ENCODE measurements at places on chromosomes 11 and 22.
A peak's percentile ranks its signal among the peaks of the same experiment; 100 is the strongest.

DNA sequence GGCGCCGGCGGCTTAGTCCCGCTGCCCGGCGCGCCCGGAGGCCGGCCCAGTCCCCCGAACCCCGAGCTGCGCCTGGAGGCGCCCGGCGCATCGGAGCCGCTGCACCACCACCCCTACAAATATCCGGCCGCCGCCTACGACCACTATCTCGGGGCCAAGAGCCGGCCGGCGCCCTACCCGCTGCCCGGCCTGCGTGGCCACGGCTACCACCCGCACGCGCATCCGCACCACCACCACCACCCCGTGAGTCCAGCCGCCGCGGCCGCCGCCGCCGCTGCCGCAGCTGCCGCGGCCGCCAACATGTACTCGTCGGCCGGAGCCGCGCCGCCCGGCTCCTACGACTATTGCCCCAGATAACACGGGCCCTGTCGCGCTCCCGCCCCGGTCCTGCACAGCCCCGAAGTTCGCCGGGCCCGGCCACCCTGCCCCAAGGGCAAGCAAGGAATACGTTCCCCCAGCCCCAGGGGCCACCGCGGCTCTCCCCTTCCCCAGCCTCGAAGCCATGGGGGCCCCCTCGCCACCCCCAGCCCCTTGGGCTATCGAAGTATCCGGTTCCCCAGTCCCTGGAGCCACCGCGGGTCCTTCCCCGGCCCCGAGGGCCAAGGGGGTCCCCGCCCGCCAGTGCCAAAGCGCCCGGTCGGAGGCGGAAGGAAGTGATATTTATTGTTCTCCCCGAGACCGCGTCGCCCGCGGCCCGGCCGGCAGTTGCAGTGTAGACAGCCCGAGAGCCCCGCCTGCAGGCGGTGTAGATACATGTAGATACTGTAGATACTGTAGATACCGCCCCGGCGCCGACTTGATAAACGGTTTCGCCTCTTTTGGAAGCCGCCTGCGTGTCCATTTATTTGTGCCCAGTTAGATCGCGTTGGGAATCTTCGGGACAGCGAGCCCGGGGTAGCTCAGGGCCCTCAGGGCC lies 6.2 kb downstream of the TBX1 start:
- DNase-seq: peak; percentile 21

GRCh38 chr11:118488480-118489109 lies 38.7 kb upstream of the TTC36 start:
- peak; percentile 57 for DNase-seq

GRCh38 chr11:12540913-12541582 lies 133.2 kb upstream of the TEAD1 start:
- DNase-seq: no peak

DNA sequence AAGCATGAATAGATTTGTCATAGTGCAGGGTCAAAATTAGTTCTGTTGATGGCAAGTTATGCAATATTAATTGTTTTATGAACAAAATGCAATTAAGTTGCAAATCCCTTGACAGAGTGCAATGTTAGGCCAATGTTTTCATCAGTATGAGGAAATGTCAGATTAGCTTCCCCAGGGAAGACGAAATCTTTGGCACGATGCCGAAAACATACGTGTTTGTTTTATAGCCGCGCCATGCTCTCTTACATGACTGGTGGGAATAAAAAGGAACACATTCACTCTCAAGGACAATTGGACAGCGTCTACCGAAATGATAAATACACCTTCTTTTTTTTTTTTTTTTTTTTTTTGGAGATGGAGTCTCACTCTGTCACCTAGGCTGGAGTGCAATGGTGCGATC lies 27.0 kb downstream of the MFNG start:
- DNase-seq: no peak

DNA sequence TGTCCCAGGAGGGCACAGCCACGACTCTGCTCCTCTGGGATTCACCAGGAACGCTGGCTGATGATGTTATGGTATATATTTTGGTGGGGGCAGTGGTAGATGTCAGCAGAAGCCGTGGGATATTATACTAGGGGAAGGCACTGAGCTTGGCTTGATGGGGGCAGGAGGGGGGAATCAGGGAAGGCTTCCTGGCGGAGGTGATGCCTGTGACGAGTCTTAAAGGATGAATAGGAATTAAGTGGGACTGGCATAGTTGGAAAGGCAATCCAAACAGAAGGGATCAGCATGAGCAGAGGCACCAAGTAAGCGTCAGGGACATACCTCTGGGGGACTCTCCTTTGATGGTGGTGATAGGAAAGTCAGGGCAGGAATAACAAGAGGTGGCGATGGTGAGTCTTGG lies 47.6 kb downstream of the TP53I11 start:
- DNase-seq: no peak

GRCh38 chr11:134944986-134945385 lies 532.9 kb upstream of the B3GAT1 start:
- DNase-seq: no peak

- no peak for DNase-seq
Observed at GRCh38 chr22:48076008-48076407, 1313.6 kb downstream of the TBC1D22A start.

DNA sequence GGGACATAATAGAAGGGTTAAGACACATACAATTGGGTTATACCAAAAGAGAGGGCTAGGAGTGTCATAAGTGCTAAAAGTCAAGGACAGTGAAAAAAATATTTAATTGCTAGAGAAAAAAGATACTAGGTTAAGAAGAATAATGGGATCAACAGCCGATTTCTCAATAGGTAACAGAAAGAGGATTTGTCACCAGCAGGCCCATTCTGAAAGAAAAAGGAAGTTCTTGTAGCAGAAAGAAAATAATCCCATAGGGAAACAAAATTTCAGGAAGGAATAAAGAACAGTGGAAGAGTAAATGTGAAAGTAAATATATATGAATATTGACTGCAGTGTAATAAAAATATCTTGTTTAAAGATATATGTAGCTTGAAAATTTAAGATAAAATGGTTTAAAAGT lies 43.3 kb upstream of the ADORA2A start:
- DNase-seq: no peak

DNA sequence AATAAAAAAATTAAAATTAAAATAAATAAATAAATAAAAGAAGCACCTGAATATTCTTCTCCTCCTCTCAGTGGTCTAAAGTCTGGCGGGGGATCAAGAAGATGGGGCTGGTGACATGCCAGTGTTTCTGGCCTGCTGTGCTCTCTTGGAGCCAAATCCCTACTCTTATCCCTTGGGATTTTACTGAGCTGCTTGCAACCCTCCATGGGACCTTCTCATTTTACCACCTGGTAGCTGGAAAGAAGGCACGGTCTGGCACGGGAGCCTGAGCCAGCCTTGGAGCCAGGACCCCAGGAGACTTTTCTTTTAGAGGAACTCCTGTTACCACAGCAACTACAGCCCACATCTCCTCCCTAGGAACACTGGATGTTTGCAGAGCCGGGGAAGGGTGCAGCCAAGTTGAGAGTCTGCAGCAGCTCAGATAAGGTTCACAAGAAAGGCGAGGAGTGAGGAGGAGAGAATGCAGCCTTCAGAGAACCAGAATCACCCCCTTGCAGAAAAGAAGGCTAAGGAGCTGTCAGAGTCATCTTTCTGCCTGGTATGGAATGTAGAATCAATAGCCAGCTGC lies 21.4 kb downstream of the CD6 start:
- DNase-seq: no peak

DNA sequence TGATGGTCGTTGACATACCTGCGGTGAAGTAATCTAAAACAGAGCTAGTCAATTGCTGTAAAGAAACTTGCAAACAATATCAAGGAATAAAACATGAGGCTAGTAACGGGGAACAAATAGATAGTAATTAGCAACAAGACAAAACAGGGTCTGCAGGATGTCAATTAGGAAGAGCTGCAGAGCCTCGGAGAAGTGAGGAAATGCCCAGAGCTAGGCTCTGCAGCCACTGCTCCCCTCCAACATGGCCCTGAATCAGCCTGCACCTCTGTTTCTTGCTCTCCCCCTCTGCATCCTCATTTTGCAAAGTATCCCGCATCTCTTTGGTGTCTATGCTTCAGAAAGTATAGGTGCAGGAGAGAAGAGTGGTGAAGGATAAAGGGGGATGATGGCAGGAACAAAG lies 507.4 kb upstream of the FAT3 start:
- no peak for DNase-seq

- DNase-seq: no peak
Observed at GRCh38 chr22:23692598-23693291, 1.9 kb downstream of the RGL4 start.

GRCh38 chr11:131092469-131092868 lies 176.2 kb upstream of the SNX19 start:
- no peak for DNase-seq

DNA sequence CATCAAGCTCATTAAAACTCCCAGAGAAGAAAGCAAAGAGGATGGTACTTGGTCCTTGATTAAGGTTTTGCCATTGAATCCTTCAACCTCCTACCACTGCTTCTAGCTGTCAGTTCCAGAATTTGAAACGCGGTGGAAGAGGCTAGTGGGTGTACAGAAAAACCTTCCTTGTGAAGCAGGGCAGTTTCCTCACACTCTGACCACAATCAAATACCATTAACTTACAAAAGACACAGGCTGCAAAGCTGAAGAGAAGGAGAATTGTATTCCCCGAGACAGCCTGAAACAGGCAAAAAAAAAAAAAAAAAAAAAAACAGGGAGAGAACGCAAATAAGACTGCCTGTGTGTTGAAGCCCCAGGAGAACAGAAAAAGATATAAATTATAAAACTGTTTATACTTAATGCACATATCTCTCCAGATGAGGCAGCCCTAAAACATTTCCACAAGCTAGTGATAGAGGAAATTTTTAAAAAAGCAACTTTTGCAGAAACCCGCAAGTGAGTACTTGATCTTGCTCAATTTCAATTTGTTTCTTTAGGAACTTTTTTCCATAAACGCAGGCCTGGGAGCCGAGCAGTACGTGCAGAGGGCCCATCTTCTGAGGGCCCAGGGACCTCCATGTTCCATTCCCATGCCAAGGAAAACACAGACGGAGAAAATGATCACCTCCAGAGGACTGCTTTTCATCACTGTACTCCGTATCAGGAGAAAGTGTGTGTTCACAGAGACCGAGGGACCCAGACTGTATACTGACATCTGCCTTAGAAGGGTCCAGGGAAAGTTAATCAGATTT lies 218.7 kb upstream of the BLID start:
- no peak for DNase-seq

- DNase-seq: no peak
Observed at GRCh38 chr11:35932681-35933319, 11.1 kb upstream of the LDLRAD3 start.

GRCh38 chr11:88535916-88536547 lies 198.5 kb upstream of the CTSC start:
- no peak for DNase-seq

GRCh38 chr11:76234416-76235232 lies 28.3 kb upstream of the WNT11 start:
- DNase-seq: no peak

DNA sequence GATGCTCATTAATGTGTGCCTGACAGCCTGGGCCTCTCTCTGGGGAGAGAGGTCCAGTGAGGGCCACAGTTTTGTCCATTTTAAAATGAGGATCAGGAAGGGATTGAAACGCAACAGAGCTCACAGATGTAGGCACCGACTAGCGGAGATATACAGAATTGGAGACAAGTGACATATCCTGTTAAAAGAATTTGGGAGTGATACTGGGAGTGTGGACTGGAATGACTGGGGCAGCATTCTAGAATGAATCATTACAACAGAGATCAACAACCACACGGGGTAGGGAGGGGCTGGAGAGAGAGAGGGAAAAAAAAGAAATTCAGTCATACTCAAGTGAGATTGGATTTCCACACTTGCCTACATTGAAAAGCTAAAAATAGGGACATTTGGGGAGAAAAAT lies 2.5 kb upstream of the NCAM1 start:
- no peak for DNase-seq

- DNase-seq: no peak
Observed at GRCh38 chr11:59542142-59542810, 30.9 kb downstream of the OR4D9 start.

- no peak for DNase-seq
Observed at GRCh38 chr11:34208266-34209135, 103.1 kb downstream of the NAT10 start.

- no peak for DNase-seq
Observed at GRCh38 chr11:119236490-119236889, 30.4 kb downstream of the CBL start.

GRCh38 chr22:19622061-19622441 lies 92.3 kb upstream of the SEPTIN5 start:
- no peak for DNase-seq

- no peak for DNase-seq
Observed at GRCh38 chr11:69440876-69441275, 40.6 kb upstream of the LINC01488 start.

- peak; percentile 63 for DNase-seq
Observed at GRCh38 chr11:67382276-67383136, 9.1 kb upstream of the CLCF1 start.

DNA sequence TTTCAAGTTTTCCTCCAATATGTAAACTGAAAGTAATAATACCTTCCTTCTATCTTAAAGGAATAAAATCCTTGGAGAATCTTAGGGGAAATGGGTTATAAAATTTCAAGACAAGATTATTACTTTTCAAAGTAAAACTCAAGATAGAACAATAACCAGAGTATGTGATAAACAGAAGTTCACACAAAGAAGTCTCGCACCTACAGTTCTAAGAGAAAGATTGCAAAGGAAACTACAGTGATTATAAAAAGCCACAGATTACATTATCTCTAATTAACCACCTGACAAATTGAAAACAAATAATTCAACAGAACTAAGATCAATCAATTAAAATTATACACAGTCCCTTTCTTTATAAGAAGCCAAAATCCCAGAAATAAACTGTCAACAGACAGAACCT lies 34.0 kb downstream of the AMBRA1 start:
- DNase-seq: no peak

Measured in stimulated activated CD8-positive, alpha-beta memory T cell treated with anti-CD3 and anti-CD28 coated beads, Interleukin-7, amount 100 ng/mL, for 24 hours (primary cell).